ENCODE measurements at places on chromosomes 12 and 14. TPM values are rescaled to one million over a fixed set of nuclear protein-coding genes. Genes with fewer than 3 reads are reported as not detected.
A peak's percentile ranks its signal among the peaks of the same experiment; 100 is the strongest.

DNA sequence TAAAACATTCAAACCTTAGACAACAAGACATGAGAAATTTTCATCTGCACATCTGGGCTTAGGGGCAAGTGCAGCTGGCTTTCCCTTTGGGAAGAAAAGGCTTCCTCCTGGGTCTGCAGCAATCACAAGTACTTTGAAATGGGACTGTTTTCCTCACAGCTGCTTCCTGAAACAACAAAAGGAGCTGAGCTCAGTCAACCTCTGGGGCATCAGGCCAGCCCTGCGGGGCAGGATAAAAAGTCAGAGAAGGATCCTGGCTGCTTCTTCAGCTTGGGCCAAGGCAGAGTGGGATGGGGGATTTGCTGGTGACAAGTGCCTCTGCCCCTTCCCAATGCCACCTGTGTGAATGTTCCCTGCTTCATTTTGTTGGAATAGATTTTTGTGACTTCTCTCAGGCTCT, 16.2 kb upstream of the SDR39U1 start:
- no peak for DNase-seq

SEL1L gene
- total RNA-seq: 32.9 TPM

DNA sequence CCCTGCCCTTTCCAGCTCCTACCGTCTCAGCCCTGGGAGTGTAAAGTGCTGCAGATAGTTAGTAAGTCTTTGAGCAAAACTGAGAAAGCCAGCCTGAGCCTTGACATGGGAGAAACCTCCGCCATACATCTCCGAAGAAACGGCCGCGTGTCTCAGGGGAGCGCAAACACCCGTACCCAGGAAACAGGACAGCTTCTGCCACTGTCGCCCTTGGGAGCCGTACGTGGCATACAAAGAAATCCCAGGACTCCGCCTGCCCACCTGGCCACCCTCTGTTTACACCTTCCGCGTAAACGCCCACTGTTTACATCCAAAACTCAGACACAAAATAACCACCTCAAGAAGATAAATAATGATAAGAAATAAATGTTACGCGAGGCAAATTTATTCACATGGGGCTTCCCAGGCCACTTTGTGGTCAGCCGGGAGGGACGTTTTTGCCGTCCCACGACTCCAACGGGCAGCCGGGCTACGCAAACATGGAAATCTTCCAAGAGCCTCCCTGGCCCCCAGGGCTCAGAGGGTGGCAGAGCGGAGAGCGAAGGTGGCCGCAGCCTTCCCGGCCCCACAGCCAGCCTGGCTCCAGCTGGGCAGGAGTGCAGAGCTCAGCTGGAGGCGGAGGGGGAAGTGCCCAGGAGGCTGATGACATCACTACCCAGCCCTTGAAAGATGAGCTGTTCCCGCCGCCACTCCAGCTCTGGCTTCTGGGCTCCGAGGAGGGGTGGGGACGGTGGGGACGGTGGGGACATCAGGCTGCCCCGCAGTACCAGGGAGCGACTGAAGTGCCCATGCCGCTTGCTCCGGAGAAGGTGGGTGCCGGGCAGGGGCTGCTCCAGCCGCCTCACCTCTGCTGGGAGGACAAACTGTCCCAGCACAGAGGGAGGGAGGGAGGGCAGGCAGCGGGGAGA, at the start of gene BDKRB2:
TSS of gene BDKRB2 (plus strand) at position 689 of the 908 bp plus-strand sequence. CDS start 32,269 bp downstream, outside the sequence.
- peak; percentile 76 for DNase-seq

DNA sequence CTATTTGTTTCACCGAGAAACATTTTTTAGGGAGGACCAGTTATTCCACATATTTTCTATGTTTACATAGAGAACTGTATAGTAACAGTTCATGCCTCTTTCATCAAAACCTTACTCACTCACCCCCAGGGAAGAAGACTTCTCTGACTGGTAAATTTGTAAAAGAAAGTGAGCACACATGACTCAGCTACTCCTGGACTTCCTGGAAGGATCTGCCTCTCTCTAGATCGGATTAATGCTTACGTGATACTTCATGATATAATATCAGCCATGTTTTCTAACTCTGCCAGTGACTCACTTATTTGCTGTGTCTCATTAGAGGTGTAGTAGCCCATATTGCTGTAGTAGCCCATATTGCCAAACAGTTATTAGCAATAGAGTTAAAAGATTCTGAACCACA, 494.3 kb upstream of the ATXN7L3B start:
- DNase-seq: no peak

PTHLH gene
- 67.6 TPM for total RNA-seq

DNA sequence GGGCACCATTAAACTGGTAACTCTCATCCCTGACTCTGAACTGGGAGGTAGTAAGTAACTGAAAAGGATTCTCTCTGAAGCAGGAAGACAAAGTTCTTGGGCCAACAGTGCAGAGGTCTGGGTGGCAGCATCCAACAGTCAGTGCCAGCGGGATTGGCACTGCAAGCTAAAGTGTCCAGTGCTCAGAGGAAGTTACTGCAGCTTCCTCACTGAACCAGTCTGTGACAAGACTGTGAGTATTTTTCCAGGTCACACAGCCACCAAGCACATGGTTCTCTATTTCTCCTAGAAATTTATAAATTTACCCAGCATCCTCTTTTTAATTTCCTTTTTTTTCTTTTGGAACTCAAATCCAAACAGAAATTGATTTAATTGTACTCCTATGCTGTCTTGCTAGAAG, 81.6 kb upstream of the FAR2 start:
- no peak for DNase-seq

DNA sequence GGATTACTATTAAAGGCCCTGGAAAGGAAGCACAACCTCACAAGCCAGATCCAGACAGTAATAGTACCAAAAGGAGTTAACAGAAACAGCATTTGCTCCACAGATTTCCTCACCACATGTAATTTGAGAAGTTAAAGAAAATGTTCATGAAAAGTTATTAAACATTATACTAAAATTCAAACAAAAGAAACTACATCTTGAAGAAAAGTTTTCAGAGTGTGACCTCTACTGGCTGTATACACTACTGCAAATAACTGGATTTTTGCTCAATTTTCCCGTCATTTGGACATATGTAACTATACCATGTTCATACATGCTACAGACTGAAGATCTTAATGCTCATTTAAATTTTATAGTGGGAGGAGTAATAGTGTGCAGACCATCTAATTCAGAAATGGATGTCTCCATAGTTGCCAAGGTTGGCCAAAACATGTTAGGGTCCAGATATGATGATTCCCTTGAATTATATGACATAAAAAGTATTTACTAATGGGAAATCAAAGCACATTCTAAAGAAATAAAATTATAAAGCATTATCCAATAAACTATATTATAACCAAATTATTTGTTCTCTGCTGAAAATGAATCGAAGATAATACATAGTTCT, 5.6 kb downstream of the KRR1 start:
- no peak for DNase-seq
